Inflammatory macrophage treated with lipopolysaccharide for 4 hours (primary cell): ENCODE measurements at places on chromosomes 11 and 22.

DNA sequence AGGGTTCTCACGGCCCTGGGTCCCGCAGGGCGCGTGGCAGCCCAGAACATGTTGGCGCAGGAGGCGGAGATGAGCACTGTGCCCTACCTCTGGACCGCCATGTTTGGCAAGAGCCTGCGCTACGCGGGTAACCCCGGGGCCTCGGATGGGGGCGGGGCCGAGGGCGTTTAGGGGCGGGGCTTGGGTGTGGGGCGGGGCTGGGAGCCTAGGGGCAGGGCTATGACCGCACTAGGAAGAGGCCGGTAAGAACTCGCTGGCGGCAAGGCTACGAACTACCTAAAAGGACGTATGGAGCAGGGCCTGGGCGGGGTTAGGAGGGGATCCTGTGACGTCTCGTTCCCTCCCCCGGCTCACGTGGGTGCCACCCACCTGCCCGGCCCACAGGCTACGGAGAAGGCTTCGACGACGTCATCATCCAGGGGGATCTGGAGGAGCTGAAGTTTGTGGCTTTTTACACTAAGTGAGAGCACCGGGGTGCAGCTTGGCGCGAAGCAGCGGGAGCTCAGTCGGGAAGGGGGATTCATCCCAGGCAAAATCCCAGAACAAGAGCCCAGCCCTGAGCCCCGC, 2.8 kb upstream of the LZTR1 start:
- peak; percentile 80 for DNase-seq

- peak; percentile 41 for DNase-seq
These were observed 874 bp downstream of the ZFTA start for GRCh38 chr11:63767565-63768236.

DNA sequence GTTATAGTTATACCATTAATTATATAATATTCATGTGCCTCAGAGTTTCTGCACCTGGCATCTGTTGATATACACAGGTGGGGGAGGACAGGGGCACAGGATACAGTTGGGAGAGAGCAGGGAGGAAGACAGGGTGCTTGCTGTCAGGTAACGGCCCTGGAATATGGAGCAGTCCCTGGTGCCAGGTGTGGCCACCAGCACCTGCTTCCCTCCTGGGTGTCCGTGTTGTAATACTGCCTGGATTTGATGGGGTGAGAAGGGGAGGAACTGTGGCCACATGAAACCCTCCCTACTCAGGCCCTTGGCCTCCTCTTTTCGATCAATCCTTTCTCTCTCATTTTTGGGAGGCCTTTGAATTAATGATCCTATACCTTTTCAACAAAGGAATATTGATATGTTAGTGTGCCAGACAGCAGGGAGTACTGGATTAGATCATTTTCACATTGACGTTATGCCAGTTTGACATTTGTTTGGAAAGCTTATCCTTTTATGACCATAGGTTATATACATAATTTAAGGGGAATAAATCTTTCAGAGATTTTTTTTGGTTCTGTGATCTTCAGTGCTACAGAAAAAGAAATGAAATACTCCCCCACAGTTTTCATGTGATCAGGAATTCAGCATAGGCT, 88.6 kb downstream of the TEAD1 start:
- no peak for DNase-seq

DNA sequence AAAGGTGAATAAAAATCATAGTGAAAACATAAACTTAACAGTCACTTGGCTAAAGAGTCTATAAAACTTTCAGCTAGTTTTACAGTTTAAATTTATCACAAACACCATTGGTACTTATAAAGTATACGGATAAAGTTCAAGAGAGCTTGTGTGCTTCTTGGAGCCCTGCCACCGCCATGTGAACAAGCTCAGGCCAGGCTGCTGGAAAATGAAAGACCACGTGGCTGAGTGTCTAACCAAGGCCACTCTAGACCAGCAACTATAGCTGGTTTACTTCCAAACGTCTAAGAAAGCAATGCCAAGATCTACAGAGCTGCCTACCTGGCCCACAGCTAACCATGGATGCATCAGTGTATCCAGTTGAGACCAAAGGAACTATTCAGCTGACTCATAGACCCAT, 66.3 kb upstream of the API5 start:
- no peak for DNase-seq

GRCh38 chr11:33618351-33618710, 82.3 kb downstream of the C11orf91 start:
- no peak for DNase-seq

DNA sequence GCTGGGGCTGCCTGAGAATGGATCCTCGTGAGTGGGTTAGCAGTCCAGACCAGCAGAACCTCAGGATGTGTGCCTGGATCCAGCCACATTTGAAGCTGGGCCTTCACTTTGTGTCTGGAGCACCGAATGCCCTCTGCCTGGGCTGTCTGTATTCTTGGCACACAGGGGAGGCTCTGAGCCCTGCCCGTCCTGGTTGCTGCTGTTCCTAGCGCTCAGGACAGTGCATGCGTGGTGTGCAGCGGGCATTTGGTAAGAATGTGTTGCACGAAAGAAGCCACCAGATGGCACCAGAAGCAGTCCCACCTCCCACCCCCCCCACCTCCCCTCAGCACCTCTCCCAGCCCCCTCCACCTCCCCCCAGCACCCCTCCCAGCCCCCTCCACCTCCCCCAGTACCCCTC, 4.1 kb upstream of the MAPK11 start:
- DNase-seq = peak; percentile 53
